Activated CD4-positive, alpha-beta T cell treated with anti-CD3 and anti-CD28 coated beads, Interleukin-2, amount 10 ng/mL, durations not matched to agents 7 days and 5 days (primary cell): ENCODE measurements at places on chromosomes 2 and 18. TPM values are rescaled to one million over a fixed set of nuclear protein-coding genes. Genes with fewer than 3 reads are reported as not detected.

The UGT1A9 gene
- total RNA-seq, result not detected

The REG3G gene
- not detected for total RNA-seq

The NT5DC4 gene
- not detected for total RNA-seq

The UGT1A5 gene
- not detected for total RNA-seq

The SERPINB12 gene
- not detected for total RNA-seq

The MREG gene
- 9.0 TPM for total RNA-seq

The PLA2R1 gene
- not detected for total RNA-seq

The EVX2 gene
- not detected for total RNA-seq

DNA sequence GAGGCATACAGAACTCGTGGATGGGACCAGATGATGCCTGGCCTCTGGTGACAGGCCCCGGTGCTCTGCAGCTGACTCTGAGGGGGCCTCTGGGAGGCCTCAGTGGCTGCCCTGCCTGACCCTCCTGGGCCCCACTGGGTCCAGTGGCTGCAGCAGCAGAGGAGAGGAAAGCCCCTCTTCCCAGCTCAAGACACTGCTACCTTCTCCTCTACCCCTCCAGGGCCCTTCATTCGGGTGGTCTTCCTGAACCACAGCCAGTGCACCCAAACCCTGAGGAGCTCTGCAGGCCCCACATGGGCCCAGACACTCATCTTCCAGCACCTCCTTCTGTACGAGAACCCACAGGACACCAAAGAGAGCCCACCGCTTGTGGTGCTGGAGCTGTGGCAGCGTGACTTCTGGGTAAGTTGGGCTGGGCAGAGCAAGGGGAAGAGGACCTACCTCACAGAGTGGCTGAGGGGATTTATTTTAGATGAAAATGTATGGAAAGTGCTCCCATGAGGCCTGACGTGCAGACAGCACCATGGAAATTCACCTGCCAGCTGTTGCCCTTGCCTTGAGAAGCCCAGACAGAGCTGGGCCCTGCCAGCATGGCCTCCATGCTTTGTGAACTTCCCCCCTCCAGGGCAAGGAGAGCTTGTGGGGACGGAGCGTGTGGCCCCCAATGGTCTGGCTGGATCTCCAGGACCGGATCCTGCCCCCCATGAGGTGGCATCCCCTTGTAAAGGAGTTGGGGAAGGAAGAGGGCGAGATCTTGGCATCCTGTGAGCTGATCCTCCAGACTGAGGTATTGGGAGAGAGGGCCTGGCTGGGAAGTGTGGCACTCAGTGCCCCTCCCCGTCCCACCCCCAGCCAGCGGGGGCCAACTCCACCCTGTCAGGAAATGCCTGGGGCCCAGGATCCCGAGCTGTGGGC, 46.3 kb downstream of the LMAN2L start:
- no peaks in the 10 kb centered on the region for H3K4me1 ChIP-seq
- no peaks in the 10 kb centered on the region for H3K27me3 ChIP-seq
- H3K27ac ChIP-seq, result peak overlapping the region; percentile 25
- no peak for DNase-seq
- no peak overlapping the region for H3K4me3 ChIP-seq

DNA sequence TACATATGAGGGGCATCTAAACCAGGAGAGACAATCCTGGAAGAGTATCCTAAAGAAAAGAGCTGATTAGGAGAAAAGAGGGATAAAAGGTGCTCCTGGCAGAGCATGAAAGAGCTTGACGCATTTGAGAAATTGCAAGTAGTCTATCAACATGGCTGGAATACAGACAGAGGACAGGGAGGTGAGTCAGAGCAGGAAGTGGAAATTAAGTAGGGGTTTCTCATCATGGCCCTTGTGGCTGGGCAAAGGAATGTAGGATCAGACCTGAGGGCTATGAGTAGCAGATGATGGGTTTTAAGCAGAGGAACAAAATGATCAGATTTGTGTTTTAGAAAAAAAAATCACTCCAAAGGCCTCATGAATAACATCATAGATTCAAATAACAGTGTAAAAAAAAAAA, 49.2 kb upstream of the UGP2 start:
- no peaks in the 10 kb centered on the region for H3K4me1 ChIP-seq
- H3K36me3 ChIP-seq, result no peaks in the 10 kb centered on the region
- no peak overlapping the region for H3K27ac ChIP-seq
- no peaks in the 10 kb centered on the region for H3K27me3 ChIP-seq
- DNase-seq, result no peak

DNA sequence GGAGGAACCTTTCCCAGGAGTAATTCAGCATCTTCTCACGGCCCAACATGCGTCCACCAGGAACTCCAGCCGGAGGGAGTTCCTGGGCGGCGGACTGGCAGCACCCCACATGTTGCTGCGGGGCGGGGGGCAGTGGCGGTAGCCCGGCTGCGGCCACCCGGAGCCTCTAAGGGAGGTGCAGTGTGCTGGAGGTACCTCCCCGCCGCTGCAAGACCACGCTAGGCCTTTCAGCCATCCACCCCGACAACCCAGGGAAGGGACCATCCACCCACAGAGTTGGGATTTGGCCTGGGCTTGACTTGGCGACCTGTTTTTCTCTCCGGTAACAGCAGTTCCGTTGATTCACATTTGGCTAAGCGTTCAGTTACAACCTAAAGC, 625 bp downstream of the LYPD6 start:
- H3K36me3 ChIP-seq, result peaks cover 3% of the 10 kb centered on the region
- peaks cover 7% of the 10 kb centered on the region for H3K4me1 ChIP-seq
- no peak overlapping the region for H3K4me3 ChIP-seq
- peaks cover 54% of the 10 kb centered on the region for H3K27me3 ChIP-seq
- no peak for DNase-seq
- no peak overlapping the region for H3K27ac ChIP-seq

DNA sequence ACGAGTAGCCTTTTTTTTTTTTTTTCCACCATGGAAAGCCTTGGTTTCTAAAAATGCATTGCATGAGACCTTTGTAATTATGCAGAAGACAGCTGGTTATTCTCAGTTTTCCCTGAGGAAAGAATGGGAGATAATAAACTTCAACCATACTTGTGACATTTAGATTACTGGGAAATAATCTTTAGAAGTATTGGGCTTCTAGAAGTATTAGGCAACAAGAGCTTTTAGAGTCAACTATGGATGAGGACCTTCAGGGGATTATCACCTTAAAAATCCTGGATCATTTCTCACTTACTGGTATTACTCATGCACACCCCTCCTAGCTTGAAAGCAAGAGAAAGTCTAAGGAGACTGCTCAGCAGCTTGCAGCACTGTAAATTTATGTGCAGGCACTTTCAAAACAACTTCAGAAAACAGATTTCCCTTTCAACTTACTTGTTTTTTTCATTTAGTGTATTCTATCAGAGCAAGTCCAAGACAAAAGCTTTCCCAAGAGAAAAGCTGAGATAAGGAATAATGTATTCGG, 175.9 kb downstream of the NRXN1 start:
- H3K36me3 ChIP-seq, result no peaks in the 10 kb centered on the region
- H3K4me3 ChIP-seq, result no peak overlapping the region
- no peaks in the 10 kb centered on the region for H3K4me1 ChIP-seq
- no peak for DNase-seq
- H3K27ac ChIP-seq, result no peak overlapping the region
- no peaks in the 10 kb centered on the region for H3K27me3 ChIP-seq

GRCh38 chr2:16212321-16212720, 272.0 kb downstream of the MYCN start:
- no peak overlapping the region for H3K4me3 ChIP-seq
- H3K36me3 ChIP-seq, result no peaks in the 10 kb centered on the region
- H3K27me3 ChIP-seq, result peaks cover 2% of the 10 kb centered on the region
- H3K27ac ChIP-seq, result no peak overlapping the region

- H3K36me3 ChIP-seq, result peaks cover 3% of the 10 kb centered on the region
- peak overlapping the region; percentile 71 for H3K27ac ChIP-seq
- H3K4me3 ChIP-seq, result peak overlapping the region; percentile 64
- peaks cover 46% of the 10 kb centered on the region for H3K27me3 ChIP-seq
- peaks cover 16% of the 10 kb centered on the region for H3K4me1 ChIP-seq
Observed at GRCh38 chr18:28175930-28176697, 816 bp downstream of the CDH2 start.

GRCh38 chr18:12679183-12679786, 21.4 kb upstream of the SPIRE1 start:
- no peaks in the 10 kb centered on the region for H3K27me3 ChIP-seq
- no peak for DNase-seq
- peaks cover 22% of the 10 kb centered on the region for H3K36me3 ChIP-seq

GRCh38 chr2:65277791-65278483, 50.3 kb downstream of the ACTR2 start:
- no peak for DNase-seq
- H3K4me1 ChIP-seq, result peaks cover 13% of the 10 kb centered on the region
- H3K36me3 ChIP-seq, result peaks cover 11% of the 10 kb centered on the region
- no peak overlapping the region for H3K4me3 ChIP-seq
- peak overlapping the region; percentile 50 for H3K27ac ChIP-seq
- peaks cover 2% of the 10 kb centered on the region for H3K27me3 ChIP-seq

- no peak overlapping the region for H3K4me3 ChIP-seq
- no peak overlapping the region for H3K27ac ChIP-seq
- H3K36me3 ChIP-seq, result peaks cover 1% of the 10 kb centered on the region
- DNase-seq, result no peak
Observed at GRCh38 chr18:62069556-62069955, 117.3 kb downstream of the PIGN start.

- no peaks in the 10 kb centered on the region for H3K4me1 ChIP-seq
- no peak overlapping the region for H3K4me3 ChIP-seq
- no peak overlapping the region for H3K27ac ChIP-seq
- no peak for DNase-seq
Observed at GRCh38 chr2:172813314-172813888, 77.8 kb downstream of the RAPGEF4 start.

DNA sequence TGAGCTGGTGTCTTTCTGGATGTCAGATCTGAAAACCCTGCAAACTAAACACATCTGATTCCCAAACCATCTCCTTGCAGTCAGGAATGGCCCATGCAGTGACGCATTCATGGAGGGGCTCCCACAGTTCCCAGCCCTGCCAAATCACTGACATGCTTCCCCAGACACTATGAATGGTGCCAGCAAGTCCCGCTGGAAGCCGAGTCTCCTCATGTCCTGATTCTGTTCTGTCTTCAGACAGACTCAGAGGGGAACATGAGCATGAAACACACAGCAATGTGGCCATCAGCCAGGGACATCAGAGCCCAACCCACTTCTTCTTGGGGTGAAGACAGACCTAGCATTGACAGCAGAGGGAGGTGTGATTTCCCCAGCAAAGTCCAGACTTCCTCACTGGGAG, 83.7 kb downstream of the TTC32 start:
- H3K36me3 ChIP-seq, result no peaks in the 10 kb centered on the region
- peaks cover 8% of the 10 kb centered on the region for H3K27me3 ChIP-seq
- no peak overlapping the region for H3K4me3 ChIP-seq

GRCh38 chr2:48107326-48107925, 201.1 kb upstream of the FBXO11 start:
- no peak overlapping the region for H3K4me3 ChIP-seq
- H3K27me3 ChIP-seq, result peaks cover 4% of the 10 kb centered on the region
- H3K27ac ChIP-seq, result no peak overlapping the region
